ENCODE measurements at places on chromosomes 3 and 15.

DNA sequence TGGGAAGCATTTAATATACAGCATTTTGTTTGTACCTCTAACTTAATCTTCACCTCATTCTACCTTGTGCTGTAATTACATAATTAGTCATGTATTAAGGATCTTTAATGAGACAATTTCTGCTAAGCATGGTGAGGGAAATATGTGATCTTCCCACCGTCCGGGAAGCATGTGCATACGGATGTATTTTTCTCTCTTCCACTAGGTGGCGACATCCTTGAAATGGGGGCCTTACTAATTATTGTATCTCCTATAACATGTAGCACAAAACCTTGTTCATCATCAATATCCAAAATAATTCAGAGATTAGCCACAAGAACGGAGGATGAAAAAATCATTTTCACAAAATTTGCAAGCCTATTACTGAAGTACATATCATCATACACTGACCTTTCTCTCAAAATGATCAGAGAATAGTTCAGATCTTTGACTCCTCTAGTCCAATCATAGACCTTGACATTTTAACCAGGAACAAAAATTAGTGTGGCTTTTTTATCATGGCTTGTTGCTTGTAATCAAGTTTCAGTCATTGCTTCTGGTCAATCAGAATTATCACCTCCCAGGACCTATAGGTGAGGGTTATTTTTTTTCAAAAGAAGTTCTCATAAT, 148.9 kb upstream of the GBE1 start:
- peak; percentile 36 for DNase-seq

DNA sequence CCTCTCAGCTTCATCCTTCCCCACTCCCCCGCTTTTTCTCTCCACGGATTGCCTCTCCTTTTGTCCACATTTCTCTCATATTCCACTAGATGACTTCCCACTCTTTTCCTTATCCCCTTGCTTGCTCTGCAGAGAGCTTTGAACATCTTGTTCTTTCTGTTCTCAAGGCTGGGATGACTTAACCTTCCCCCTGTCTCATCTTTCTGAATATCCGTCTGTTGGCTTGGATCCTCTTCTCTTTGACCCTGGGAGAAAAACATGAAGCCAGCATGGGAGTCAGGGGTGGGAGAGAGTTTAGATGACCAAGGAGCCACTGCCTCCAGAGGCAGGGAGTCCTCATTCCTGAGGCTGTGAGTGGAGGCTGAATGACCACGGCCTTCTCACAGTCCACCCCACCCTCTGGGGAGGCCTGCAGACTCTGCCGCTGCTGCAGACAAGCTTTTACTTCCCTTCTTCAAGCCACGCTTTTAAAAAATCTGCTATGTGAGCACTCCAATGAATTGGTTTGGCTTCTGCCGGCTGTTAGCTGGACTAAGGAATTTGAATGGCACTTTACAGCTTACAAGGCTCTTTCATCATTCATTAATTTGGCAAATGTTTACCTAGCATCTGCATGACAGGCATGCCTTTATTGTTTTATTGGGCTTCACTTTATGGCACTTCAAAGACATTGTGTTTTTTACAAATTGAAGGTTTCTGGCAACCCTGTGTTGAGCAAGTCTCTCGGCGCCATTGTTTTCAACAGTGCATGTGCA, 111.6 kb upstream of the SLC6A6 start:
- peak; percentile 53 for DNase-seq

- peak; percentile 65 for DNase-seq
Measured at GRCh38 chr3:190941694-190942260, 79.3 kb upstream of the GMNC start.

DNA sequence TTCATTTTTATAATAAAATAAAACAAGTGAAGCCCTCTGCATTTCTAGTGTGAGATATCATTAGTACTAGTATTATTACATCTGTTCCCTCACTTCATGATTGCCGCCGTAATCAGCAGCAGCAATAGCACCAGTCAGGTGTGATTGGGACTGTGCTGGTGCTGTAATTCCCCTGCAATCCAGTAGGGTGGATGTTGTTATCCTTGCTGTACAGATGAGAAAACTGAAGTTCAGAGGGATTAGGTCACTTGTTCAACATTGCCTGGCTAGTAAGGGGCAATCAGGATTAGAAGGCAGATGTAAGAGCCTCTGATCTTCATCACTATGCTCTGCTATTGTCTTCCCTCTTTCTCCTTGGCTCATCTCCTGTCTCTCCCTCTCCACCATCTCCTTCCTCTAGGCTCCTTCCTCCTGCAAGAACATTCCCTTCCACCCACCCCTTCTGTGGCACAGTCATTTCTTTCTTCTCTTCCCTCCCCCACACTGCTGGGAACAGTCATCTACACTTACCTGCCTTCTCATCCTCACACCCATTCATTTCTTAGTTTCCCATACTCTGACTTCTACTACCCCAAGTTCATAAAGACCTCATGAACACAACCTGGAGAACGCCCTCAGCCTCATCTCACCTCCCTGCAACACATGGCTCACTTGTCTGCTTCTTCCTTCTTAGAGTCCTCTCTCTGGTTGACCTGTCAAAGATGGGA, 29.7 kb downstream of the CRYGS start:
- peak; percentile 53 for DNase-seq

GRCh38 chr3:185409957-185410356, 47.0 kb downstream of the MAP3K13 start:
- no peak for DNase-seq

DNA sequence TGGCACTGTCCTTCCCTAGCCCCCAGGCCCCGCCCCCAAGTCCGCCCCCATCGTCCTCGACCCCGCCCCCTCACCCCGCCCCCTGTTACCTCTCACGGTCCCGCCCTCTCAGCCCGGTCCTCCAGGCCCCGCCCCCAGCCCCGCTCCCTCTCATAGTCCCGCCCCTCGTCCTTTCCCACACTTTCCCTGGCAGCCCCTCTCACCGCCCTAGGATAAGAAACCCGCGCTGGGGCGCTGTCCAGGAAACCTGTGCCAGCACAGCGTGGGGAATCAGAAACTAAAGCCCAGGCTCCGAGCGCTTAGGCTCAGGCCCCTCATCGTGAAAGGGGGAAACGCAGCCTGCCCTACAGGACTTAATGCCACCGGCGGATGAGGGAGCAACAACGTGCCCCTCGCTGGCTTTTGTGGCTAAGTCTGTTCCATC, 20.9 kb downstream of the TRPM1 start:
- peak; percentile 89 for DNase-seq

DNA sequence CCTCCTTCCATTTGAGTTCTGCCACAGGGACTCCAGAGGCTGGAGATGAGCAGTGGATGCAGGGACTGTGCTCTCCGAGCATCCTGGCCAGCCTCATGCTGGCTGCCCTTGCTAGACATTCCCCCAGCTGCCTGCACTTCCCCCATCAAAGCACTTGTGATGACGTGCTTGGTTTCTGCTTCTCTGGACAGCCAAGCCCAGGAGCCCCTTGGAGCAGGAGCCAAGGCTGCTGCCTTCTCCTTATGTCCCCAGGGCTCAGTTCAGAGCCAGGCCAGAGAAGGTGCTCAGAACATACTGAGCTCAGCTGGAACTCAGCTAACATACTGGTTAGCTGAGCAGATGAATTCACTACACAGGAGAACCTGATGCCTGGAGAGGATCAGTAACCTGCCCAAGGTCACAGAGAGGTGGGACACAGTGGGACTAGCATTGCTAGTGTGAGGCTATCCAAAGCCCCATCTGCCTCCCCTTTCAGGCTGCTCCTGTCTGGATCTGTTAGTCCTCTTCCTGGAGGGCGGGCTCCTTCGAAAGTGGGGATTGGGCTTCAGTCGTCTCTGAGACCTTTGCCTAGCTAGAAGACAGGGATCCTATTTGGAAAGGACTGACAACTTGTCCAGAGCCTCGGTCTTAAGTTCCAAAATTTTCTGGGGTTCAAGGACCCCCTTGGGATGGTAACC, 4.3 kb downstream of the PCBP4 start:
- no peak for DNase-seq

DNA sequence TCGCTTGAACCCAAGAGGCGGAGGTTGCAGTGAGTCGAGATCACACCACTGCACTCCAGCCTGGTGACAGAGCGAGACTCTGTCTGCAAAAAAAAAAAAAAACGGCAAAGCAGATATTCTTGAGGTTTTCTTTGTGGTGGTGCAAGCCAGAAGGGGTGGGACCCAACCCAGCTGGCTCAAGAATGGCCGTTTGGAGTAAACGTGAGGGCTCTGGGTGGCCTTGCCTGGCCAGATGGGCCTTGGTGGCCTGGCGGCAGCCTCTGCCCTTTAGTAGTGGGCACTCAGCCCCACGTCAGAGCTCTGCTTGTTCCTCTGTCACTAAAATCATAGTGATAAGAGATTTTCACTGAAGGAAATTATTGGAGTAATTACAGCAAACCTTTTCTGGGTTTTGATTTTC, 50.5 kb downstream of the ATP1B3 start:
- DNase-seq, result no peak

DNA sequence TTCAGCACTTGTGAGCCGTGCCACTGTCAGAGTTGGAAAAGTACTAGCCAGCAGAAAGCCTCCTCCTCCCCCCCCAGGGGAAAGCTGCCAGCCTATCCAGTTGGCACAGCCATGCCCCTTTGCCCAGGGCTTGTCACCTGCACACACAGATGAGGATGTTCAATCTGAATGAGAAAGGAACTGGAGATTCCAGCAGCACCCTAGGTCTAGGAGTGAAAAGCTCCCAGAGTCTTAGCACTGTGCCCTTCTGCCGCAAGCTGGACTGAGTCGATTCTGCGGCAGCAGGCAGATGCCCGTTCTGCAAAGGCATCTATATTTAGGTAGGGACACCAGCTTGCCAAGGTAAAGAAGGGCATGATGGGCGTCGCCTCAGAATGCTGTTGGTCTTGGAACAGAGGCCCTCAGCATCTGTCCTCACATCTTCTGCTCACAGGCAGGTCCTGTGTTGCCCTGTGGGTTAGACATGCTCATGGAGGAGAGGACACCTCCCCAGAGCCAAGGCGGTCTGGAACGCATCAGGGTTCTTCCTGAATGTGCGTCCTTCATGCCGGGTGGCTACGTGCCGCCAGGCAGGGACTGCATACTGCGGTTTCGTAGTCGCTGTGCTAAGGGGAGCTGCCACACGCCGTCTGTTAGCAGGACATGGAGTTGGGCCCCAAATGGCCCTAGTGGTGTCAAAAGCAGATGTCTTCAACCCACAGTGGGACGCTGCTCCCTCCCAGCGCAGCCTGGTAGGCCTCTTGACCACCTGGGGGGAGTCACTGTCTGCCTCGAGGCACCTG, 109.5 kb downstream of the VGLL4 start:
- no peak for DNase-seq

DNA sequence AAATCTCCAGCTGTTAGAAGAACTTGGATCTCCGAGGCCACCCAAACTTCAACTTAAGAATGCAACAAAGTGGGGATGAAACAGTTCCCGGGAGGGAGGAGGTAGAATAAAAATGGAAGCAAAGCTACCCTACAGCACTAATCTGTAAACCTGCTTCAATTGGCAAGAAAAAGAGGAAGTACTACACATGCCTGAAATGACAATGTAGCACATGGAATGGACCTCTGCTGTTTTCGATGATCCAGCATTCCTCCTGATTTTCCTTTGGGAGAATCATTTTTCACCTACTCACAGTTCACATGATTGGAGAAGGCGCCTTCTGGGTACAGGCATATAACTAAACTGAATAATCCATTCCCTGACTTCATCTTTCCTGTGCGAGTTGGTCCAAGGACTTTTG, 1081.5 kb downstream of the FHIT start:
- no peak for DNase-seq

- no peak for DNase-seq
Measured at GRCh38 chr3:117499189-117499870, 789.8 kb downstream of the TUSC7 start.

- no peak for DNase-seq
Measured at GRCh38 chr3:111571907-111572460, 23.2 kb downstream of the ZBED2 start.

DNA sequence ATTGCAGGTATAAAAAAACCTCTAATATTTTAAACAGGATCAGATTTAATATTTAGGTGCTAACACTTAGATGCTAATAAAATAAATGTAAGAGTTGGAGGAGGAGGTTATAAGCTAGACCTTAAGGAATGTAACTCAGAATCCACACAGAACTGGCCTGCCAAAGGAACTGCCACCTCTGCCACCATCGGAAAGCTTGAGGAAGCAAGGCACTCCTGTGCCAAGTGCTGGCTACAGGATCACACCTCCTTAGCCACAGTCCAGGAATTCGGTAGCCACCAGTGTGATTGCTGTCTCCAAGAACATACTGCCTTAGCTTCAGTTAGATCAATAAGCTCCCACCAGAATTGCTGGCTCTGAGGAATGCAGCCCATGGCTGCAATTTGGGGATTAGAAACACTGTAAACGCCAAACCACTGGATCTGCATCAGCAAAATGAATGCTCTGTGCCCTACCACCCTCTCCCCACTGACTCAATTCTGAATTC, 58.0 kb downstream of the FRMD5 start:
- peak; percentile 7 for DNase-seq

GRCh38 chr3:66031102-66031698, 7.5 kb downstream of the MAGI1 start:
- no peak for DNase-seq

DNA sequence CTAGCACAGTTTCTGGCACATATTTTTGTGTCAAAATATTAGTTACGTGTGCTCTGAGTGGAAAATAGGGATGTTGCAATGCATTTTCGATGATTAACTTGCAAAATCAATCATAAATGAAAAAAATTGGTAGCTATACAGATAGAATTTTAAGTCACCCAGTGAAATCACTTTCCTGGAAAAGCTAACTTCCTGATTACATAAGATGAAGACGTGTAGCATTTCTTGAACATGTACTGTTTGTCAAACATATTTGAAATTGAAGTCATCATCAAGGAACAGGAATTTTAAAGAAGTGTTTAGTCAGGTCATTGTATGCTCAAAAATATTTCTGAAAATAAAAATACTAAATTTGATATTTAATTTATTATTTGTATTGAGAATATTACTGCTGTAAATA, 977.7 kb downstream of the PLOD2 start:
- no peak for DNase-seq

GRCh38 chr15:68224108-68224507, 5.4 kb downstream of the CLN6 start:
- no peak for DNase-seq

GRCh38 chr3:12931273-12931905, 90.0 kb upstream of the RPL32 start:
- DNase-seq, result no peak

- peak; percentile 80 for DNase-seq
Measured at GRCh38 chr3:137259701-137260100, 301.9 kb downstream of the IL20RB start.

GRCh38 chr3:173301647-173302046, 95.9 kb upstream of the NLGN1 start:
- DNase-seq, result no peak

DNA sequence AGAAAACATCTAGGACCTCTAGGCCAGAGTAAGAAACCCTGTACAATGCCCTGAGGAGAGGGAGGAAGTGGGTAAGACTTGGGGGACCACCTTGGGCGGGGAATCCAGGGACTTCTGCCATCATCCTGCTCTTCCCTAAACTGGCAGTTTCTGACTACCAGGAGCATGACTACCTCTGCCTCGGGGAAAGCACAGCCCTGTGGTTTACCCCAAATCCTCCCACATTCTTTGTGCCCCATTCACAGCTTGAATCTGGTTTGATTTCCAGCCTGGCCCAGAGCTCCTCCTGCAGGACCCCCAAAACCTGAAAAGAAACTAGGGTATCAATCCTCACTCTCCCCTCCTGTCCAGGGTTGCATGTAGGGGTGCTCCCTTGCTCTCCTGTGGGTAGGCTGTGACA, 4.7 kb downstream of the C3orf18 start:
- no peak for DNase-seq

GRCh38 chr15:42048080-42048820, 27.4 kb upstream of the PLA2G4E start:
- no peak for DNase-seq
